ENCODE measurements at places on chromosomes 5 and 9. TPM values are rescaled to one million over a fixed set of nuclear protein-coding genes. Genes with fewer than 3 reads are reported as not detected.

Gene VPS13A
- 20.6 TPM for polyA plus RNA-seq

Gene IARS1
- polyA plus RNA-seq, result 64.4 TPM

Gene FAM151B
- polyA plus RNA-seq, result 5.3 TPM

Gene EDIL3
- polyA plus RNA-seq, result 7.4 TPM

Gene ANKRD18A
- polyA plus RNA-seq, result not detected

Gene SLCO6A1
- polyA plus RNA-seq, result not detected

Gene RPP25L
- 27.5 TPM for polyA plus RNA-seq

Gene COL15A1
- 3.4 TPM for polyA plus RNA-seq

All from neural cell (in vitro differentiated cells).